Activated CD4-positive, alpha-beta T cell treated with anti-CD3 and anti-CD28 coated beads, Interleukin-2, Interleukin-6, amounts not matched to agents 100 ng/mL and 50 ng/mL, durations not matched to agents 16 hours and 8 hours (primary cell): ENCODE measurements at places on chromosomes 3 and 15.

DNA sequence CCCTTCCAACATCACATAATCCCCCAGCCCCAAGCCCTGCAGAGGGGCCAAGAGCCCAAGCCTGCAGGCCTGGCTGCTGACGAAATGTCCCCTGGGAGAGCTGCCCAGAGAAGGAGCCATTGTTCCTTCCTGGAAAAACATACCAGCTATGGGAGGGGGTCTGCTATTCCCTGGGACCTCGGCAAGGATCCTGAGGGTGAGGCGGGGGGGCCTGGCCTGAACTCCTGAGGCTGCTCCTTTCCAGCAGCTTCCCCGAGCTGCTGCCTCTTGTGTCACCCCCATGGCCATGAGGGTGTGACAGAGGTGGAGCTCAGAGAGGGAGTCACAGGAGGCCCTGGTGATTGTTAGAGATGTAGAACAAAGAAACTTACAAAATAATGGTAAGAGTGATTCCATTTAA is 12.9 kb downstream of the LOXL1 start:
- DNase-seq: no peak

DNA sequence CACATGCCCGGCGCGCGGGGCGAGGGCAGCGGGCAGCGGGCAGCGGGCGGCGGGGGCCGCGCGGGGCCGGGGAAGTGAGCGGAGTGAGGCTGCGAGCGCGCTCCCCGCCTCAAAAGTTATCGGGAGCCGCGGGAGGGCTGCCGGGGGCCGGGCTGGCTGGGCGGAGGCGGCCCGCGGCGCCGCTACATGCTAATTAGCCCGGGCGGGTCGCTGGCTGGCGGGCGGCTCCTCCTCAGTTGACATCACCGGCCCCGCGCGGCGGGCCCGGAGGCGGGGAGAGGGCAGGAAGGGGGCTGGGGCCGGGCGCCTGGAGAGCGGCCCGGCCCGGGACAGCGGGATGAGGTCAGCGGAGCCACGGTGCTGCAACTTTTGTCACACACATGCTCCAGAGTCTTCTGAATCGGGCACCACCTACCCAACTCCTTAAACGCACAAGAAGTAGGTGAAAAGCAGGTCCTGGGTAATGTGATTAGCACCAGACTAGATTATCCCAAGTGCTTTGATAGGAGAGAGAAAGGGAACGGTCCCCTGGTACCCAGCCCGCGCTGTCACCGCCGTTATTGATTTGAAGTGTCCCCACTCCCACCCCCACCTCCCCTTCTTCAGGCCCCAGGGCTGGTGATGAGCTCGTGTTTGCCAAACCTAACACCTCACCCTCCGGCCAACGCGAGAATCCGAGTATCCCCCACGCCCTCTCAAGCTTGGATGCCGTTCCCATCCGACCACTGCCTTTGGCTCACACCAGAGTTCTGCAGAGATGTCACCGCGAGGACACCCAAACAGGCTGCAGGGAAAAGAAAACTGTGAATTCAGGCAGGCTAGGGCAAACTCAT is at the start of gene HEG1:
HEG1 (minus strand) TSS at position 85 of the 833 bp plus-strand sequence. CDS start 107 bp downstream, outside the sequence.
- peak; percentile 77 for DNase-seq

DNA sequence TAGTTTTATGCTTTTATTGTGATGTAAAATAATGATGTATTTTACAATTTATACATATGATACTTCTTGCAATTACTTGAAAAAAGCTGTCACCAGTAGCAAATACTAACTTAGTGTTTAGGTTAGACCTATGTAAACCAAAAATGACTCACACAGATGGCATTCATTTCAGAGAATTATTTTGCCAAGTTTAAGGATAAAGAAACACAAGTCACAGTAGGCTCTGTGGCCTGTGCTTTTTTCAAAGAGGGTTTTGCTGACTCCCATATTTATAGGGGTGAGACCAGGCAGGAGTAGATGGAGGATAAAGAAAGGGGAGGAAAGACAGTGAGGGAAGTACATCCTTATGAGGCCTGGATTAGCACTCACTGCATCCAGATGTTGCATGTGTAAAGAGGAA is 356.6 kb upstream of the NPAP1 start:
- no peak for DNase-seq

DNA sequence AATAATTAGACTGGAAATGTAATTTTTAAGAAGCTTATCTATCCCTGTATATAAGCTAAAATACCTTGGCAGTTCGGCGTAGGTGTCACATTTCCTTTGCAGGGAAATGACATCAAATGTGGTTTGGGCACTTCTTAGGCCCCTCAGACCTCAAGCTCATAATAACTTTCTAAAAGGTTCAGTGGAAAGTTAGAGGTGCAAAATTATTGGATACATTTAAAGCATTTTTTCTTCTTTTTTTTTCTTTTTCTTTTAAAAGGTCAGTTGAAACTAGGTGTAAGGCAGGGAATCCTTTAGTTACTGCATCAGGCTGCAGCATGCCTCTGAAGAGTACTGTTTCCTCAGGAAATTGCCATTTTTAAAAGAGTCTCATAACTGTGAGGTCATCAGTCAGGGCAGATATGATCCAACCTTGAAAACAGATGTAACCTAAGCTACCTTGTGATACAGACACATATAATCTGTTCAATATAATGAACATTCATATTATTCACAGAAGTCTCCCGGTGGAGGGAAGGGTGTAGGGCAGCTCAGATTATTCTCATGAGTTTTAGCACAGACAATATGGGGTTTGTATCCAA is 4.8 kb downstream of the SACM1L start:
- peak; percentile 61 for DNase-seq

DNA sequence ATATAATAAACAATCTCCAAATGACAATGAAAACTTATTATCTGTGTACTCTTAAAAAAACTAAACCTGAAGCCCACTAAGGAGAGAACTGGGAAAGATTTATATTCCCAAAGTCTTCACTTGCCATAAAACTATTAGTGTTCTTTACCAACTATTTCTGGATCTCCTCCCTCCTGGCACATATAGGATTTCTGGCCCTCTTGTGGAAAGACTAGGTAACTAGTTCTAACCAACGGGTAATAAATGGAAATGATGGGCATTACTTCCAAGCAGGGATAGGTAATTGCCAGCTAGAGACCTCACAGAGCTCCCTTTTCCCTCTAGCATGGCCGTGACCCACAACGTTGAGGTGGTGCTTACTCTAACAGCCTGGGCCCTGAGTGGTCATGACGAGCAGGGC is 110.1 kb downstream of the DNAH12 start:
- DNase-seq: no peak

DNA sequence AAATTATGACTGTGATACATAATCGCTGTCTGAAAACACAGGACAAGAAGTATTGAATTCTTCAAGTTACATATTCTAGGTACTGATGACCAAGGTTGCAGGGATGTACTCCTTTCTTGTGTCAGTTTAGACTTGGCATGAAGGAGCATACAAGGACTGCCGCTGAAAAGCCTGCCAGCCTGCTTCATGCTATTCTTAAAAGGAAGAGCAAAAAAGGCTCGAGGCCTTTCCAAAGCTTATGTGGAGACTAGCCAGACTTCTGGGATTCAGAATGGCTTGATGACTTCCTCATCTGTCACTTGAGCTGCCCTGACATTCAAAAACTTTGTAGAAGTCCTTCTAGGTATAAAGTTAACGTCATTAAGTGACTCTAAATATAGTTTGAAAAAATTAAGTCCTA is 92.0 kb downstream of the CADM2 start:
- DNase-seq: no peak

DNA sequence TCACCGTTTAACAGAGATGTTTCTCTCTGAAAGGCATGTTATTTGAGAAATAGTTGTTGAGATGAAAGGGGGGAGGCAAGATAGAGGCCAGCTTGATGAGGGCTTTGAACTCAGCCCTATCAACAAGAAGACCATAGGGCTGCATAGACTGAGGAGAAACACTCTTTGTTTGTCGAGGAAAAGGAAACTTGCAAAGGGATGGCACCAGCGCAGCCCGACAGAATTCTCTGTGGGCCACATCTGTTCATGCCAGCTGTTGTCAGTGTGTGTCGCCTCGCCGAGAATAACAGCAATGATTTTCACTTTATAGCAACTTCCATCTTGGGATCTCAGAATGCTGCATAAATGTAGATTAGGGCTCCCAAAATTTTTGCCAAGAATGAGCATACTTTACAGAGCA is 478.3 kb upstream of the TPRG1 start:
- DNase-seq: no peak

GRCh38 chr3:60932643-60933042 is 318.6 kb downstream of the FHIT start:
- peak; percentile 14 for DNase-seq

DNA sequence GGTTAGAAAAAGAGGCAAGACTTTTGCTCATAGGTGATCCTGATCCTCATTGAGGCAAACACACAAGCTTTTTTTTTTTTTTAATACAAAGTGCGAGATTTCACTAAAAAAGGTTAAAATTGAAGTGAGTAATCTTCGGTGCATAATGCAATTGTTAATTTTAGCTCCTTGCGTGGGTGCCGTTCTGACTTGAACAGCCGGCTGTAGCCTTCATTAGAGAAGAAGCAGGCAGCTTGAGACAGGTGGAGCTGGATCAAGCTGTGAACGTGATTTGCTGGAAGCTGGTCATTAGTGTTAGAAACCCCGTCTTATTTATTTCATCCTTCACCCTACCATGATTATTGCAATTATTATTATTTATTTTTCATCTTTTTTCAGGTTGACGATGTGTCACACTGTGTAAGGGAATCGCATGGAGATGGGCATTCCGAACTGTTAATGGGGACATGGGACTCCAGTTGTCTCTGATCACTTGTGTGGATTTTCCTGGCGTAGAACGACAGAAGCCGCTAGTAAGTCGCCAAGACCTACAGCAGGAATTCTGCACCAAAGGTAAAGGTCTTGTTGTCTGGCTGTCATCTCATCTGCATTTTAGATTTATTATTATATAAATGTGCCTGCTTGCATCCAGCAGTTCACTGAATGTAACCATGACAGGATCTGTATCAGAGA is 40.2 kb downstream of the ARPP21 start:
- DNase-seq: no peak

DNA sequence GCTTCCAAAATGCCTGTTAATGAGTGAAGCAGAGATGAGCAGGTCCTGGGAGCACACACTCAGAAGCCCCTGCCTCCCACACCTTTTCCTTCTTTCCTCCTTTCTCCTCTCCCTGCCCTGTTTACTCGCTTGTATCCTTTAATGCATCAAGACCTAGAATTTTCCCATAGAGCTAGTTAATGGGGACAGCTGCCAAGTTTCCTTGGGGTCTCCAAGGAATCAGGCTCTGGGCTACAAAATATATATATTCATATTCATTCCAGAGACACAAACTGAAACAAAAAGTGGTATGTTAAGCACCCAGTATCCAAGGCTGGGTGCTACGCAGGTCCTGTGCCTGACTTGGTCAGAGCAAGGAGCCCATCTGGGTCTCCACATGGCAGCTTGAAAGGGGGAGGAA is 235.6 kb downstream of the MYRIP start:
- DNase-seq: no peak

DNA sequence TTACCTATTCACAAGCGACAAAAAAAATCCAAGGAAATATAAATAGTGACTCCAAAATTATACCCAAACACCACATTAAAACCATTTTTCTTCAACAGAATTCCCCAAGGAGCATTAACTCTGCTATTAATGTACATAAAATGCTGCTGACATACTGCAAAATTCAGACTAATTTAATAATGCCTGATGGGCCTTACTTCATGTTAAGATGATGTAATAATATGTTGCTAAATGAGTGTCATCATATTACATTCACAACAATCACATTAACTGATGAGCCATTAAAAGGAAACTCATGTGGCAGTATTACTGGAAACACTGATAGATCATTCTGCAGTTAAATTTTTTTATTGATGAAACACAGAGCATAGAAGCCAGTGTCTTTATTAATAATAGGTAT is 204.9 kb upstream of the CGNL1 start:
- DNase-seq: no peak

- no peak for DNase-seq
These were observed 500.4 kb upstream of the CDIN1 start for GRCh38 chr15:36079021-36079420.

DNA sequence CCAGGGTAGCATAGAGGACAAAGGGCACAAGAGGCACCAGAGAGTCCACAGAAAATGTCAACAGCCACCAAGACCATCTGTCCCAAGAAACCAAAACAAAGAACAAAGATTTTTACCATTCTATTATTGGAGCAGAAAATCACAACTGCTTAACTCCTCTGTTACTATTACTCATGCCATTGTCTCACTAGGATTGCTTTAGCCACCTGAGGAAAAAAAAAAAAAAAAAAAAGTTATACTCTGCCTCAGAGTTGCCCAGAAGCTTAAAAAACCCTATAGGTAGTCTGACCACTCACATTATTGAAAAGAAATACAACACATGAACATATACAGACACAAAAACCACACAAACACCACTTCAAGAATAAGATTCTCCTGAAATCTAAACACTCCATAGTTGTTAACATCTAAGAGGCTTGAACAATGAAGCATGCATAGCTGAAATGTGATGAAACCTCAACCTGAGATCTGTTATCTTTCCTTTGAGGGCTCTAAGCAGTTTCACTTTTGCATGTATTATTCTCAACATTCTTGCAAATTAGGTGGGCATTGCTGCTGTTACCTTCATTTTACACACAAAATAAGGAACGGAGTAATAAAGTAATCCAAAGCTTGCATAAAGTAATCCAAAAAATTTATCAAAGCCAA is 85.4 kb downstream of the IGSF11 start:
- peak; percentile 22 for DNase-seq

- peak; percentile 6 for DNase-seq
These were observed 17.7 kb downstream of the EEFSEC start for GRCh38 chr3:128170866-128171516.

DNA sequence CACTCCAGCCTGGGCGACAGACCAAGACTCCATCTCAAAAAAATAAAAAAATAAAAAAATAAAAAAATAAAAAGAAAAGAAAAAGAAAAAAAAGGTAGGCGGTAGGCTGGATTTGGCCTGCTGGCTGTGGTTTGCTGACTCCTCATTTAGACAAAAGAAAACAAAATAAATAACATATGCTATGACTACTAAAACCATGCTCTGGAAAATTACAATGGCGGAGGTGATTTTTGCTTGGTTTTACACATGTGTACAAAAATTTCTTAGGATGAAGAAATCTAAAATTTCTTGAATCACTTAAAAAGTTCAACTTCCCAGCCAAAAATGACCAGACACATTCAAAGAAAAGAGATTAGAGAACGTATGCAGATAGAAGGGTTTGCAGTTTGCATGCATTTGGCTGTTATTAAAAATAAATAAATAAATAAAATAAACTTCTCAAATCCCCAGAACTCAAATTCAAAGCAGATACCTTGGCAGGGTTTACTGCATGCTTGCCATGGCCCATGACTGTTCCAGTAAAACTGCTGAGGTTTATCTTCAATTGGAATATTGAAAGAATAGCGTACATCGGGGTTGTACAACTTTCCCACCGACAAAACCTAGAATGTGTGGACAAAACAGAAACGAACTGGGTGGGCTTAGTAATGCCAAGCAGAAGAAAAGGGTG is 65.9 kb downstream of the ADAMTS9 start:
- DNase-seq: no peak

DNA sequence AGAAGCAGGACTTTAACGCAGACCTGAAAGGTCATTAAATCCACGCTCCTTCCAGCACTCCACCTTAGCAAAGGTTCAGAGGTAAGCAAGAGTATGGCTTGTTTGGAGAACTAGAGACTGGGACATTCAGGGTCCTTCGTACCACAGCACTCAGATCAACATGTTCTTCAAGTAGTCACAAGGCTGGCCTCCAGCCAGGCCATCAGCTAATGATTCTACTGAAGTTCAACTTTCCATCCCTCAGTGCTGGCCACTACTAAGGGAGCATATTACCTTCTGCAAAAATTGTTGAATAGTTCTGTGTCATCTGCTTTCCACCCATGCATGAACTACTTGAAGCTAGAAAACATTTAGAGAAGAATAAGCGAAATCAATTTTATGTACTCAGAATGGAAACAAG is 17.6 kb downstream of the CD200R1L start:
- DNase-seq: no peak
